ENCODE measurements at places on chromosomes 16 and 17.

- no peak for DNase-seq
These were observed at the start of gene PRSS36 for GRCh38 chr16:31149894-31150890. PRSS36 (minus strand) TSS chr16:31150066; CDS start chr16:31150035, 31 bp downstream.

DNA sequence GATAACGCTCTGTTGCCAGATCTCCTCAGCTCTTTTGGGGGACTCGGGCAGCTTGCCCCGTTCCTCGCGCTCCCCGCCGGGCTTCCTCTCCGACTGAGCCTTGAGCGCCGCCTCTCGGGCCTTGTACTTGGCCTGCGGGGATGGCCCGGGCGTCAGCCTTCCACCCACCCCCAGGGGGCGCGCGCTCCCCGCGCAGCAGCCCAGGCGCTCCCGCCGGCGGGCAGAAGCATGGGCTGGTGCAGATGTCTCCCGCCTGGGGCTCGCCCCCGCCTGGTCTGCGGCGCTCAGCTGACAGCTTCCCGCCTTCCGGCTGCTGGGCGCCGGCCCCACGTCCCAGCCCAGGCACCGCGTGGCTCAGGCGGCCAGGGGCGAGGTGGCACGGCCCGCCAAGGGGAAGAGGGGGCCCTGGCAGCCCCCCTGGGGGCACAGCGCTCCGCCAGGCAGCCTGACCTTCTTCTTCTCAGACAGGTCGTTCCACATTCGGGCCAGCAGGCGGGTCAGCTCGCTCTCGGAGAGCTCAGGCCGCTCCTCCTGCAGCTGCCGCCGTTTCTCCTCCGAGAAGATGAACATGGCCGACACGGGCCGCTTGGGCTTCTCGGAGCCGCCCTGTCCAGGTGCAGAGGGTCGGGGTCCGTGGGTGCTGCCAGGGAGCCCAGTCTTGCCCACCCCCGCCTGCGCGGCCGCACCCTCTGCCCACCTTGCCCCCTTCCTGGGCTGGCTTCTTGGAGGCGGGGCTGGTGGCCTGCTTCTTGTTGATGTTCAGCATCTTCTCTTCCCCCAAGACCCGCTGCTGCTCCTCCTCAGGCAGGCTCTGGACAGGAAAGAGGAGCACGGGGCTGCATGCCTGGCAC, 8.9 kb downstream of the UBTF start:
- no peak for DNase-seq

GRCh38 chr17:17205368-17206123, 587 bp downstream of the PLD6 start:
- DNase-seq: no peak

- DNase-seq: peak; percentile 17
These were observed 80.9 kb upstream of the STAC2 start for GRCh38 chr17:39306509-39307212.

GRCh38 chr17:72971226-72971880, 121.1 kb downstream of the SLC39A11 start:
- DNase-seq: no peak

- DNase-seq: no peak
These were observed 45.1 kb upstream of the IRF8 start for GRCh38 chr16:85853547-85854545.

GRCh38 chr16:48113001-48113400, 42.8 kb downstream of the ABCC12 start:
- DNase-seq: no peak

GRCh38 chr16:25289466-25289865, 31.8 kb upstream of the ZKSCAN2 start:
- no peak for DNase-seq

GRCh38 chr17:8838551-8839095, 28.9 kb downstream of the PIK3R6 start:
- DNase-seq: no peak

GRCh38 chr17:39935909-39936308, 8.4 kb downstream of the LRRC3C start:
- DNase-seq: no peak

DNA sequence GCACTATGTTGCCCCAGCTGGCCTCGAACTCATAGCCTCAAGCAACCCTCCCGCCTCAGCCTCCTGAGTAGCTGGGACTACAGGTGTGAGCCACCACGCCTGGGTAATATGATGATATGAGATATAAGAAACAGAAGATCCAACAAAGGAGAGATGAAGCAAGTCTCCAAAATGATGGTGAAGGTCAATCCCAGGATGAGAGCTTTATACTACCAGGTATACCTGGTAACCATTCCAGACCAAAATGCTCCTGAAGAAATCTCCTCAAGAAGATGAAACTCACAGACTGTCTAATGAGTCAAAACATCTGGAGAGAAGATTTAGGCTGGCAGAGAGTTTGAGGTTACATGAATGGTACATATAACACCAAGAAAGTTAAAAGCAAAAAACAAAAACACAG, 24.5 kb downstream of the INTS2 start:
- DNase-seq: no peak

- DNase-seq: no peak
These were observed 273.7 kb downstream of the SOX9 start for GRCh38 chr17:72394531-72394930.

GRCh38 chr17:69535016-69535570, 120.6 kb downstream of the MAP2K6 start:
- DNase-seq: no peak

GRCh38 chr16:12344577-12345343, 368.2 kb downstream of the SNX29 start:
- no peak for DNase-seq

DNA sequence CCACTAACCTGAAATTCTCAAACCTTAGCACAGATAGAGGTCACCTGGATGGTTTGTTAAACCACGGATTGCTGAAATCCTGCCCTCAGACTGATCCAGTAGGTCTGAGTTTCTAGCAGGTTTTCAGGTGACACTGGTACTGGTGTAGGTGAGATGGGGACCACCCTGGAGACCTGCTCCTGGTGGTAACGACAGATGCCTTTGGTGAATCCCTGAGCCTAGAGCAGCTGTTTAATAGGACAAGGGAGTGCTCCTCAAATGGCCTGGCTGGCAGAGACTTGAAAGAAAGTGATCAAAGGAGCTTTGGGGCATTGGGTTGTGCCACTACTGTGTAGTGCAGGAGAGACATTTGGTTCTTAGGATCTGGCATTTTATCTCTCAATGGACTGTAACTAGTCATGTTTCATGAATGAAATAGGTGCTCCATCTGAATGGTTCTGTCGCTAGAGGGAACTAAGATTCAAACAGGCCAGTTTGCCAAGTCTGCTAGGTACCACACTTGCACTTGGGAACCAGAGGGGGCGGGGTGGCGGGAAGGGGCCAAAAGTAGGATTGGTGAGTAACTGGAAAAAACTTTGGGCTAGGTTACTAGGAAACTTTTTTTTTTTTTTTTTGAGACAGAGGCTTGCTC, 2.9 kb upstream of the IFI35 start:
- no peak for DNase-seq

GRCh38 chr16:31480851-31481536, 1.9 kb upstream of the SLC5A2 start:
- DNase-seq: no peak

- no peak for DNase-seq
These were observed 505.5 kb downstream of the CDH8 start for GRCh38 chr16:61530697-61531096.

DNA sequence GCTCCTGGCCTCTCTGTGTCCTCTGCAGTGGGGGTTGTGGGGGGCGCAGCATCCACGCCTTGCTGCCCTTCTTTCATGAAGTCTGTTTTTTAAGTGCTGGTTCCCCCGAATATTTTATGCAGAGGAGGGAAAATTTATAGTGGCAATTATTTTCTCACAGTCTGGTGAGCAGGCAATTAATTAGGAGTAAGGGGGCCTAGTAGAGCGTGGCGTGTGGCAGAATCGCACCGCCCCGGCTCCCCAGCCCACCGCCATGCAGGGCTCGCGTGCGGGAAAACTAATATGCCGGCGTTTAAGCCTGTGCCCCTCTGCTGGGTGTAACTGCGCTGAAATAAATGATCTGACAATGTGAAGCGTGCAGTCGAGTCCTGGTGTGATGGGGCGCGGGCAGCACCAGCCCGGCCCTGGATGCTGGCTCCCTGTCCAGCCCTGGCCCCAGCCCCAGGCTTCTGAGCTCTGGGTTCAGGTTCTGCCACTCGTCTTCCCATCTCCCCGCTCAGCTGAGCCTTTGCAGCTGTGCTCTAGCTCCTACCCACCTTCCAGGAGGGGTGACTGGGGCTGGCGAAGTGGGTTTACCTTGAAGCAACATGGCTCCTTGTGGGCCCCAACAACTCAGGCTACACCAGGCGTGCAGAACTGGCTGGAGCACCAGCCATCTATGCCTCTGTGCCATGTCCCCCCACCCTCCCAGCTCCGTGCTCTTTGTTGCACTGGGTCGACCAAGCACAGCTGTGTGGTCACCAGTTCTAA, 13.8 kb downstream of the ENGASE start:
- DNase-seq: no peak

DNA sequence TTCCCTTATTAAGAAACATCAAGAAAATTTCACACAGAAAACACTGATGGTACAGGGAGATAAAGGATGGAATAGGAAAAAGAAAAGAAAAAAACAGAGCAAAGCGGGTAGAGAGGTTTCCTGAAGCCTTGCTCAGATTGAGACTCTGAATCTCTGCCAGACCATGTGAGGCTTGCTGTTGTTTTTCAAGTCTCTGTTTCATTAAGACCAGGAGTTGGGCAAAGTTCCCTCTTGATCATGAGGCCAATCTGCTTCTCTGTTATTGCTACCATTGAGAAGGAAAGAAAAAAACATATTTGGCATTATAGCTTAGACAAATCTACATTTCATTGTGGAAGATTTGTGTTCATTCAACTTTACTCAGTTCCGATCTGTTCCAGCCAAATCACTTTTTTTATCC, 201.6 kb upstream of the SOX9 start:
- DNase-seq: no peak

Measured in AG04449 (cell line).